Stimulated activated CD8-positive, alpha-beta memory T cell treated with anti-CD3 and anti-CD28 coated beads, Interleukin-7, amount 100 ng/mL, for 1 hour (primary cell): ENCODE measurements at places on chromosomes 16 and 17.

- no peak for DNase-seq
These were observed 30.4 kb downstream of the TRAF4 start for GRCh38 chr17:28774206-28774605.

DNA sequence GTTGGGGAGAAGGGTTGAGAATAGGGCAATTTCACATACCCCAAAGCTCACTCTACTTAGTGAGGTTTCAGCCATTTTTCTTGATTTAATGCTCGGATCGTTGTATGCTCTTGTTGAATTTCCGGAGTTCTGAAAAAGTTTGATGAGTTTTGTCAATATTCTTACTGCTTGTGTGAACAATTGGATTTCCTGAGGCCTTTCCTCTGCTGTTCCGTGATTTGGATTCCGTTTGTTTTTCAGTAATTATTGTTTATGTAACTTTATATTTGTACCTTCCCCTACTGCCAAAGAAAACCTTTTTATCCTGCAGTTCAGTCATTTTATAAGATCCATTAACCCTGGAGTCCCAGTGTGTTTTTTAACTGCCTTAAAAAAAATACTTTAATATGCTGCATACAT lies 62.9 kb downstream of the PHKB start:
- DNase-seq, result no peak

GRCh38 chr17:28747051-28747691 lies 3.4 kb downstream of the TRAF4 start:
- DNase-seq, result no peak

- no peak for DNase-seq
These were observed 4.8 kb upstream of the ABCA5 start for GRCh38 chr17:69331756-69332155.

DNA sequence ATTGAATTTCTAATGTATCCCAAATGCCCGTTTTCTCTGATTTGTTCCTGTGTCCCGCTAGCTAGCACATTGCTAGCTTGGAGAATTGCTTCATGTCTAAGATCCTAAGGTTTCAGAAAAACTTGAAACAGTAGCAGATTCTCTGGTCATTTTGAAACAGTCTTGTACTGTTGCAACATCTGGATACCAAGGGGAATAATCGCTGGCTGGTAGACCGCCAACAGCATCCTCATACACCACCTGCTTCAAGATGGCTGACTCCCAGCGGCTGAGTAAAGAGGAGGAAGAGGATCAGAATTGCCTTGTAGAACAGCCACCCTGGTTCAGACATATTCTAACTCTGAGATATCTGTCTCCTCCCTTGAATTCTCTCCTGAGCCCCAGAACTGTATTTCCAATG lies 226.7 kb upstream of the ELAC2 start:
- DNase-seq, result no peak

DNA sequence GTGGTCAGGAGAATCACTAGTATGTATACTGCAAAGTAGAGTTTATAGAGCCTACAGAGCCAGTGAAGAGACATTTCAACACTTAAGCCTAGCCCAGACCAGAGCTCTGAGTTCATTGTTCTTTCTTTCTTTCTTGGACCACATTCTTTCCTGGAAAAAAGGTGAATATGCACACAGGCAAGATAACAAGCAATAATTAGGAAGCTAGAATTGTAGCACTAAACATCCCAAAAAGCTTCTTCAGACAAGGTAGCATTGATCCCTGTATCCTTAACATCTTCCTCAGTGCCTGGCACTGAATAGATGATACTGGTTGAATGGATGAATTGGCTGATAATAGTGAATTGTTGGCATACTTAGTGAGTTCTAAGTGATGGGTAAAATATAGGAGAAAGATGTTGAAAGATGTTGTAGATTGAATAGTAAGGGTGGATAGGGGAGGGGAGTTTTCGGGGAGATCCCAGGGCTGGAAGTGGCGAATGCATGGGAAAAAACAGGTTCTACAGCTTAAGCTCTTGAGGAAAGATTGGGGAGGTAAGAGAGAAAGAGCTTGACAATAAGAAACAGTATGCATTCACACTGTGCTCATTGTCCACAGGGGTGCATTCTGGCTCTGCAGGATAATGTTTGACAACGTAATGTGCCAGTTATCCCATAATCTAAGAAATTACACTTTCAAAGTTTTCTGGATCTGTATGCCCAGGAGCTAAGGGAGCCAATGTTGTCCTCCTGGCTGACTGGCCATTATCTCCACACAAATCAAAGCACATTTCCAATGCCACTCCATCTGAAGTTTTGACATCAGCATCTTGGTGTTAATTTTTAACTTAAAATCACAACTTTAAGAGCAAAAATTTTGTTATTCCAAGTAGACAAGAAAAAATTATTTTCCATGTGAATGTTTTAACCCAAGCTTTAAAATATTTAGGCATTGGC lies 35.6 kb downstream of the TUBD1 start:
- DNase-seq, result no peak

GRCh38 chr16:85090181-85090580 lies 22.1 kb downstream of the CIBAR2 start:
- DNase-seq, result no peak
